ENCODE measurements at places on chromosomes 5 and 9.

DNA sequence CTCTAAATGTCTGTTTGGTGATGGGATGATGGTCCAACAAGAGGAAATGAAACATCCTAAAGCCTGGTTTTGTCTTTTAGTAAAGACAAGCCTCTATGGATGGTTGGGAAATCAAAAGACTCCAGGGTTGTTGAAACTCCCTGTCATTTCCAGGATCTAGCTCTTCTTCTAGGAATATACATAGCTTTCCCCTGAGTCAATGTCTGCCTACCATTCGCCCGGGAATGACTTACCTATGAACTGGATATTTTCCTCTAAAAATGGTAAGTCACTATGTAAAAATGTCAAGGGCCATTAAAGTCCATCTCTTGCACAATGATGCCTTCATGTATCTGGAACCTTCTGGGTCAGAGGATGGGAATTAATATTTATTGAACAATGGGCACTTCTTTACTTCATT is 11.1 kb upstream of the KIF12 start:
- DNase-seq = no peak

DNA sequence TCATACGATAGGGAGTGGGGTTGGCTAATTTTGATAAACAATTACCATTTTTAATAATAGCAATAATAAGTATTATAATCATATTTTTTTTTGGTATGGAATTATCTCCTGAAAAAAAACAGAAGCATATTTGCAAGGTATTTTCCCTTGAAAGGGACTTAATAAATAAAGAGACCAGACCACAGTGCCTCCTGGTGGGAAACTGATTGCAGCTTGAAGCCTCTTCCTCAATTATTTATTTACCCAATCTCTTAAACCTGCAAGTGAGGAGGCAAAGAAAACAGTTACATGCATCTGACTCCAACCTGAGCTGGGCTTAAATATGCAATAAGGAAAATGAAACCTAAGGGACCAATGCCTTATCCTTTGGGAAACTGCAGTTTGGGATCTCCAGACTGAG is 388.1 kb upstream of the ACO1 start:
- no peak for DNase-seq

DNA sequence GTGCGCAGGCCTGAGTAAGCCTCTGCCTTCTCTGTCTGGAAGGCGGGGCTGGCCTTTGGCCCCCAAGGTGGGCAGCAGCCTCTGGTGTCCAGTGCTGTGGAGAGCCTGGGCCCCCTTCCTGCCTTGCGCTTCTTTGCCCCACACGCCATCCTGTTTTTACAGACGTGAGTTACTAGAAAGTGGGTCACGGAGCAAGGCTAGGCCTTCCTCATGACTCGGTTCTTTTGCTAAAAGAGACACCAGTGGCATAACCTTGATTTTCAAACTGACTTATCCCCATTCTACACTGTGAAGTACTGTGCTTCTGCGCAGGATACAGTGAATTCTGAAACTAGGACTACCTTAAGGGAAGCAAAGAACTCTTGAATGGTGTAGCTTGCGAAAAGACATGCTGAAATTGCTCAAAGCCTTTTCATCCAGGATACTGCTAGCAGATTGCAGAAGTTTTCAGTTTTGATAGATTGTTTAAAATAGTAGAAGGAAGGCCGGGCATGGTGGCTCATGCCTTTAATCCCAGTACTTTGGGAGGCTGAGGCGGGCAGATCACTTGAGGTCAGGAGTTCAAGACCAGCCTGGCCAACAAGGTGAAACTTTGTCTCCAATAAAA is 7.2 kb downstream of the ROPN1L start:
- no peak for DNase-seq

- no peak for DNase-seq
Observed at GRCh38 chr9:137138722-137139467, at the start of gene GRIN1. TSS of gene GRIN1 (plus strand) at chr9:137139154. CDS start at chr9:137139487, 333 bp downstream.

GRCh38 chr5:135400866-135401265 is 1.8 kb upstream of the MACROH2A1 start:
- DNase-seq = no peak

DNA sequence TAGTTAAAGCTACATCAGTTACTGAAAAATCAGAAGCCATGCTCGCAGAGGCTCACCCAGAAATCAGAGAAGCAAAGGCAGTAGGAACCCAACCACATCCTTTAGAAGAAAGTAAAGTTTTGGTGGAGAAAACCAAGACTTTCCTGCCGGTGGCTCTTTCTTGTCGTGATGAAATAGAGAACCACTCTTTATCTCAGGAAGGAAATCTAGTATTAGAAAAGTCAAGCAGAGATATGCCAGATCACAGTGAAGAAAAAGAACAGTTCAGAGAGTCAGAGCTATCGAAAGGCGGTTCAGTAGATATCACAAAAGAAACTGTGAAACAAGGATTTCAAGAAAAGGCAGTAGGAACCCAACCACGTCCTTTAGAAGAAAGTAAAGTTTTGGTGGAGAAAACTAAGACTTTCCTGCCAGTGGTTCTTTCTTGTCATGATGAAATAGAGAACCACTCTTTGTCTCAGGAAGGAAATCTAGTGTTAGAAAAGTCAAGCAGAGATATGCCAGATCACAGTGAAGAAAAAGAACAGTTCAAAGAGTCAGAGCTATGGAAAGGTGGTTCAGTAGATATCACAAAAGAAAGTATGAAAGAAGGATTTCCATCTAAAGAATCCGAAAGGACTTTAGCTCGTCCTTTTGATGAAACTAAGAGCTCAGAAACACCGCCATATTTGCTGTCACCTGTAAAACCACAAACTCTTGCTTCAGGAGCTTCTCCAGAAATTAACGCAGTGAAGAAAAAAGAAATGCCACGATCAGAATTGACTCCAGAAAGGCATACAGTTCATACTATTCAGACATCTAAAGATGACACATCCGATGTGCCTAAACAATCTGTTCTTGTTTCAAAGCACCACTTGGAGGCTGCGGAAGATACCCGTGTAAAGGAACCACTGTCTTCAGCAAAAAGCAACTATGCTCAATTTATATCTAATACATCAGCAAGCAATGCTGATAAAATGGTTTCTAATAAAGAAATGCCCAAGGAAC is 47.2 kb downstream of the CMYA5 start:
- DNase-seq = no peak

DNA sequence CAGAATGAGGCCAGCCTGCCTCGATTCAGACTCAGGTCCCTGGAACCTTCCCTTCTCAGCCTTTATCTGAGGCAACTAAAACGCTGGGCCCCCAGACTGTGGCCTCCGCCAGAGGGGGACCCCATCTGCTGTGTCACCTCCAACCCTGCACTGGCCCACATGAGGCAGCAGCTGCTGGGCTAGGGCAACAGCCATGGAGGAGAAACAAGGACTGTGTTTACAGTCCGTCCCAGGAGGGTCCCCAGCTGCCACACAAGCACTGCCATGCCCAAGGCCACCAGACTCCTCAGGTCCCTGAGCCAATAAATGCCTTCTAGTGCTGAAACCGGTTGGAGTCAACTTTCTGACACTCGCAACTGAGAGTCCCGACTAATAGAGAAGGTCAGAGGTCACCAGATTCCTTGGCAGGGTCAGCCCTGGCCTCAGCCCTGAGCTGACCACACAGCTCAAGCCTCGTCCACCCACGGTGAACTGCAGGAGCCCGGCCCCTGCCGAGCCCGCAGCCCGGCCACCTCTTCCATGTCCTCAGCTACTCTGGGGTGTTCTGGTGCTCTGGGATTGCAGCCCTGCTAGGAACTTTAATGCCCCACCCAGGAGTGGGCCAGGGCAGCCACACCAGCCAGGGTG is 77.0 kb downstream of the ZNF354C start:
- DNase-seq = no peak

- DNase-seq = peak; percentile 50
Observed at GRCh38 chr5:157148734-157149615, 6.3 kb upstream of the MED7 start.

DNA sequence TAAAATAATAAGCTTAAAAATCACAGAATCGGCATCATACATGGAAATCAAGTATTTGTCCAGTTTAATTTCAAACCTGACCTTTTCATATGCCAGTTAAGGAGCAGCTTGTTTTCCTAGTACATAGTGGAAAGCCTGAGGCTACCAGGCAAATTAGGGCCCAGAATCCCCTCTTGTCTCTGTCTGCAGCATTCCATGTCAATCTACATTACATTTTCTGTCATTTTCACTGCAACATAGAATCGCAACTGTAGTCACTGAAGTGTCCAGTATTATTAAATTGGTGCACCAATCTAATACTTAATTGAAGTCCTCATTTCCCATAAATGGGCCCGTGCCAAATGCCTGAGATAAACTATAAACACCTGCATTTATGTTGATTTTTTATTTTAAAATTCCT is 1352.2 kb upstream of the ACO1 start:
- no peak for DNase-seq

DNA sequence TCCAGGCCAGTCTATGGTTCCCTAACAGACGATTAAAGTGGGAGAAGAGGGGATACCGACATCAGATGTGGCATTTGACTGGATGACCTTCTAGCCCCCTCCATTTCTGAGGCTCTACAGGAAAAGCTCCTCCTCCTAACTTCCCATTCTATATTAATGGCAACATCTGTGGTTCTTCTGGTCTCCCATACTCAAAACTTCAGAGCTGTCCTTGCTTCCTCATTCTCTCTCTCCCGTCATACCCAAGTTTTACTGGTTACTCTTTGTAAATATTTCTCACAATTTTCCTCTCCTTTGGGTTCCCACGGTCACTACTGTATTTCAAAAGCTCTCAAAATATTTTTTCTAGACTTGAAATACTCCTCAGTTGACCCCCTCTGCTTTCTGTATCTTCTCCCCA is 36.0 kb upstream of the IL7R start:
- no peak for DNase-seq

DNA sequence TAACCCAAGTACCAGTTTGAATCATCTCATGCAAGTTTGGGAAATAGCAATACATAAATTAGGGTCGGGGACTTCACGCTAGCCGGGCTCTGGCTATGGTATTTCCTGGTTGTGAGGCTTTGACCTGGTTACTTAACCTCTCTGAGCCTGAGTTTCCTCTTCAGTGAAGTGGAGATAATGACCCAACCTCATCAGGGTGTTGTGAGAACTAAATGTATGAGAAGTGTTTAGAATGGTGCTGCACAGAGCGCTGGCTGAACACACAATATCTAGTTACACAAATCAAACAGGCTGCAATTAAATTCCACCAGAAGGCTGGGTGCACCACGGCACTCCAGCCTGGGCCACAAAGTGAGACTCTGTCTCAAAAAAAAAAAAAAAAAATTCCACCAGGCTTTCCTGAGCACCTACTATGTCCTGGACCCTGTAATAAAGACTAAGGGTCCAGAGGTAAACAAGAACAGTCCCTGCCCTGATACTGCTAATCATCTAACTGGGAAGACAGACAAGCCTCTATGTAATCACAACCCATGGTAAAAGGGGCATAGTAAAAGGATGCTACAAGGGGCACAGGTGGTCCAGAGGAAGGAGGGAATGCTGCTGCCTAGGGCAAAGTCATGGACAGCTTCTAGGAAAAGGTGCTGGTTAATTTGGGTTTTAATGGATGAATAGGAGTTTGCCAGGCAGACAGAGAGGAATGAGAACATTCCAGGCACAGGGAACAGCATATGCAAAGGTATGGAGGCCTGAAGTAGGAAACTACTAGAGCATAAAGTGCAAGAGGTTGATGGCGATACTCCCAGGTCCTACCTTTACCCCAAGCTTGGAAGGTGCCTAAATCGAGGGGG is 27.7 kb downstream of the DUSP1 start:
- no peak for DNase-seq

- no peak for DNase-seq
Observed at GRCh38 chr9:92734931-92735635, 29.6 kb downstream of the BICD2 start.

- DNase-seq = no peak
Observed at GRCh38 chr5:77893225-77893860, 117.2 kb upstream of the TBCA start.

DNA sequence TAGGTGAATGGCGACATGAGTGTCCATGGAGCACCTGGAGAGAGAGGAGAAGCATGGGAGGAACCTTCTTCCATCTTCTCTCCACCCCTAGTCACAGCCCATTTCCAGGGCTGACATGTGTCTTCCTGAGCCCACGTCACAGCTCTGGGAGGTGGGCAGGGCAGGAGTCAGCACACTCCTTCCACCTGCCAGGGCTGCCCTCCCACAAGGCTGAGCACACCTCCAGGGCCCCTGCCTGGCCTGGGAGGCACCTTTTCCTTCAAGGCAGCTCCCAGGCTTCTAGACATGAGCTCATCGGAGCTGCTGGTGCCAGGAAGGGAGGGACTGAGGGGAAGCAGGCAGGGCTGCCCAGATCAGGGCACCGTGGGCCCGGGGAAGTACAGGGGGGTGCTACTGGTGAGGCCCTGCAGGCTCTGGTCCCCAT is 13.6 kb upstream of the SYNPO start:
- DNase-seq = no peak

- no peak for DNase-seq
Observed at GRCh38 chr5:103428411-103428871, 134.1 kb downstream of the NUDT12 start.

DNA sequence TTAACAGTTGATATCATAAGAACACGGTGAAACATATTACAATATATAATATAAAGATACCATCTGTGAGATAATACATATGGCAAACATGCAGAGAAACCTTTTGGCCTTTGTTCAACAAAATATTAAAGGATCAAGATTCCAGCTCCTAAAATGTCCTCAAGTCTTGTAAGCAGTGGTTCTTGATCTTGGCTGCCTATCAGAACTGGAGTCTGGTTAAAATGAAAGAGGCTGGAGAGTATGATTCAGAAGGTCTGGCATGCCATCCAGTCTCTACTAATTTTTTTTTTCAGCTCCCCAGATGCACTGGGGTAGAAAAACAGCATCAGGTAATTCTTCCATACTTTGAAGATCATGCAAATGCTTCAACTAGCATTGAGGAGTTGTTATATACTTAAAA is 83.2 kb downstream of the TNC start:
- no peak for DNase-seq

DNA sequence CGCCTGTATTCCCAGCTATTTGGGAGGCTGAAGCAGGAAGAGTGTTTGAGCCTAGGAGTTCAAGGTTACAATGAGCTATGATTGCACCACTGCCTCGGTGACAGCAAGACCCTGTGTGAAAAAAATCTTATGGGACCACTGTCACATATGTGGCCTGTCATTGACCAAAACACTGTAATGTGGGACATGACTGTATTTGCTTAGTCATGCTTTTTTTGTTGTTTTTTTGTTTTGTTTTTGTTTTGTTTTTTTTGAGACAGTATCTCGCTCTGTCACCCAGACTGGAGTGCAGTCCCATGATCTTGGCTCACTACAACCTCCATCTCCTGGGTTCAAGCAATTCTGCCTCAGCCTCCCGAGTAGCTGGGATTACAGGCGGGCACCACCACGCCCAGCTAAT is 13.5 kb downstream of the POLR1E start:
- no peak for DNase-seq

DNA sequence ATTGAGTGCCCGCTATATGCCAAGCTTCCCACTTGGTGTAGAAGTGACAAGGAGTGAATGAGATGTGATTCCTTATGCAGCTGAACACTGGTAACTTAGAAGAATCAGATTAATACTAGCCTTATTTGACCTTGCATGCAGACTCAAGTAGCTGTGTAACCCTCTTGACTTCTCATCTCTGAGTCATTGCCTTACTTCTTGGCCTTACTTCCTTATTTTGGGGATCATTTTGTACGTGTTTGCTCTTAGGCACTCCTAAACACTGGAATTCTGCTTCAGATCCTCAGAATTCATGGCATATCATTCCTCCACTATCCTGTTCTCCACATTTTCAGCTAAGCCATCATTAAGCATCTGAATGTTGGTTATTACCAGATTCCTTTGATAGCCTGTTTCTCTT is 948.9 kb upstream of the ARRDC3 start:
- DNase-seq = no peak
